ENCODE measurements at places on chromosomes 13 and 19.

DNA sequence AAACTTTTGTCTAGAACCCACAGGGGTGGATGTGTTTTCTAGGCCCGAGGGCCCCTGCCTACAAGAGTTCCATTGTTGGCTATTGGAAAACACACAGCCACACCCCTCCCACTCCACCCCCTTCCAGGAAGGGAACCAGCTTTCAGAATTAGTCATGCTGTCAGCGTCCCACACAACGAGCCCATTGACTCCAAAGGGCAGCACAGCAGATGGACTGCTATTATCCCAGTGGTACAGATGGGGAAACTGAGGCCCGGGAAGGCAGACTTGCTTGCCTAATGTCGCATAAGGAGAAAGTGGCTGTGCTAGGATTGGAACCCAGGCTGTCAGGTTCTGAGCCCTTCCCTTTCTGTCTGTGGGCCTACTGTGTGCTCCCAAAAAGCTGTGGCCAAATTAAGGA lies 8.1 kb upstream of the FXYD3 start:
- DNase-seq = no peak

DNA sequence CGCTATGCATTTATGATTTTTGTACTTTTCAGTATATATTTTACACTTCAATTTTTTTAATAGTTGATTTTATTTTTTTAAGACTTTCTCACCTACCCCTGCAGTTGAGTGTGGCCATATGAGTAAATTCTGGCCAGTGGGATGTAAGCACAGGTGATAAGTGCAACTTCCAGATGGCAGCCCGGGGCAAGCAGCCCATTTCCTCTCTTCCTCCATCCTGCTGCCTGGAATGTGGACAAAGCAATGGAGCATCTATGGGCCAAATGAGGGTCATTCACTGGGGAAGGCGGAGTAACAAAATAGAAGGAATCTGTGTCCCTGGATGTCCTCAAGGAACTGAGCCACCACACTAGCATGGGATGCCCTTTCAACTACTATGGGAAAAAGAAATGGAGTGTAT lies 12.3 kb downstream of the RFXAP start:
- DNase-seq = no peak

DNA sequence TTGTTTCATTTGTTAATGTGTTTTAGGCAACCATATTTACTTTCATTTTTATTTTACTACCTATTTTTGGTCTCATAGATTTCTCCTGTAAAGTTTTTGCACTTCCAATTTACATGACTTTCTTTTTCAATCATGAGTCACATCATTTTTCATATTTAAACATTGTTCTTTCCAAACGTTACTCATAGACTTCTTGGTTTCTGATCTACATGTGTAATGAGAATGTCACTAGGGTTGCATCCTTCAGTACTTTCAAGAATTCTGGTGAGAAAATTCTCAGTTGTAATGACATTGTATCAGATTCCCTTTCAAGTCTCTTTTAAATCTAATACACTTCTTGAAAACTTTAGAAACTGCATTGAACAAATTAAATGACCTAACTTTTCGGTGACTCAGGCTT lies 991.7 kb downstream of the EFNB2 start:
- DNase-seq = no peak

DNA sequence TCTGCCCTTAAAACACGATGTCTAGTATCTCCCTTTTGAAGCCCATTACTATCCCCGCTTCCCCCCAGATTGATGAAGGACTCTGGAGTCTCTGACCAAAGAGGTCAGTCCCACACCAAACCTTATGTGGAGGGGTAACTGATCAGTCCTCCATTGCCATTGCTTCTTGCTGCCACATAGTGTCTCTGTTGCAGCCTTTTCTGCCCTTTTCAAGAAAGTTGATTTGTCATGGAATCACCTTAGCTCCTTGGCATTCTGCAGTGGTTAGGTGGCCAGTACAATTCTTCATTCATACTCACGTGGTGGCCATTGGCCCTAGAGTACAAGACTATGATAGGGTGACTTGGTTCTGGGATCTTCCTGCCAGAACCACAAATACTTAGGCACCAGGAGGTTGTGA lies 8.4 kb upstream of the HTR2A start:
- no peak for DNase-seq
